ENCODE measurements at places on chromosomes 5 and 9.

- no peak for DNase-seq
Measured at GRCh38 chr5:57313716-57314115, 139.9 kb downstream of the GPBP1 start.

DNA sequence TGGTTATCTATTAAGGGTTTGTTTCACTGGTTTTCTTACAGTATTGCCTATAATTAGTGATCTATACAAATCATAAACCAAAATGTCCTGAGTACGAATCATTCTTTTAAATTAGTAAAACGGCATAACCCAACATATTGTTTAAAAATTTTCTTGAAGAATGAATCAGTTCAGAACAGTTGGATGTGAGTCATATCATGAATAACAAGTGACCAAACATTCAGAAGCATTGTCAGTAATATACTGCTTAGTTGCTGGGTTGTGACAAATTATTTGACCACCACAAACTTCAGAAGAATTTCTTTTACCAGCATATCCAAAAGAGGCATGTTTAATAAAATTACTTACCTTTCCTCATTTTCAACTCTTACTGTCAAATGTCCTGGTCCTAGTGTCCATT, 111.2 kb downstream of the UNC13B start:
- DNase-seq: no peak

GRCh38 chr9:101094686-101095085, 66.2 kb downstream of the PLPPR1 start:
- DNase-seq: no peak

- DNase-seq: no peak
Measured at GRCh38 chr9:131636593-131636992, 91.3 kb downstream of the PRRT1B start.

- no peak for DNase-seq
Measured at GRCh38 chr9:17330097-17330496, 195.3 kb downstream of the CNTLN start.

- DNase-seq: no peak
Measured at GRCh38 chr5:50853151-50853550, 186.7 kb downstream of the PARP8 start.

DNA sequence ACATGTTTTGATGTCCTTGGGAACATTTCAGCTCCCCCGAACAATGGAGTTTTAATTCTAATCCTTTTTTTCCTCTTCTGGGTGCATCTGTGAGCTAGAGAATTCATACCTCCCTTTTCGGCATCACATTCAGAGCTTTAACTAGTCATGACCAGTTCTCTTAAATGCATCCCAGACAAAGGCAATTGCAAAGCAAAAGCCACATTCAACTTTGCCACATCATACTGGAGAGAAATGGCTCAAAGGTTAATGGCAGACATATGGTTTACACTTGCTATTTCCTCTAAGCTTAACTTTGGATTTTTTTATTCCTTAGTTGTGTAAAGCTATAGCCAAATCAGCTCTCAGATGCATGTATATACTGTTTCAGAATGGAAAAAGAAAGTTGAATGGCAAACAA, 153.3 kb downstream of the ESM1 start:
- no peak for DNase-seq

DNA sequence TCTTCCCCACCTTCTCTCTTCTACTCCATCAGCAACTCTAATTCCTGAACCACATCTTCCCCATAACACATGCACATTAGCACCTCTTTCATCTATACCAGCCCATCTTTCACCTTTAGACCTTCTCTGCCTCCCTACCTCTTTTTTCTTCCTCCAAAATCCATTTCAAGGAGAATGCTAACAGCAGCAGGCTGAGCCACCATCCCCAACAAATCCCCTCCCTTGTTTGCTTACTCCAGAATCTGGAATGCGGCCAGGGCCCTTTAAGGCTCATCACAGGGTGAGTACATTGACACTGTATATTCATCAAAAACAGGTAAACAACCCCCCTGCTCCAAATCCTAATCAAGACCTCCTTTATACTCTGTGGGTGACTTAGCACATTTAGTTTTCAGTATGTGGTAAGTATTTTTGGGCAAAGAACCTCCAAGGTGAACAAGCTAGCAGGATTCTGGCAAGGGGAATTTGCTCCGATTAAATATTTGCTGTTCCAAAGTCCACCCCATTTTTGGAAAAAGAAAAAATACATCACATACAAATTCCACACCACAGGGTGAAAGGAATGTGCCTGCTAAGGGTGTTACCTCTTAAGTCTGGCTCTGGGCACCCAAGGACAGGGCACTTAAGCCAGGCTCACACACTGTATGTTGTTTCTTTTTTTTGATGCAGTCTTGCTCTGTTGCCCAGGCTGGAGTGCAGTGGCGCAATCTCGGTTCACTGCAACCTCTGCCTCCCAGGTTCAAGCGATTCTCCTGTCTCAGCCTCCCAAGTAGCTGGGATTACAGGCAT, 71.4 kb downstream of the SERINC5 start:
- DNase-seq: no peak

DNA sequence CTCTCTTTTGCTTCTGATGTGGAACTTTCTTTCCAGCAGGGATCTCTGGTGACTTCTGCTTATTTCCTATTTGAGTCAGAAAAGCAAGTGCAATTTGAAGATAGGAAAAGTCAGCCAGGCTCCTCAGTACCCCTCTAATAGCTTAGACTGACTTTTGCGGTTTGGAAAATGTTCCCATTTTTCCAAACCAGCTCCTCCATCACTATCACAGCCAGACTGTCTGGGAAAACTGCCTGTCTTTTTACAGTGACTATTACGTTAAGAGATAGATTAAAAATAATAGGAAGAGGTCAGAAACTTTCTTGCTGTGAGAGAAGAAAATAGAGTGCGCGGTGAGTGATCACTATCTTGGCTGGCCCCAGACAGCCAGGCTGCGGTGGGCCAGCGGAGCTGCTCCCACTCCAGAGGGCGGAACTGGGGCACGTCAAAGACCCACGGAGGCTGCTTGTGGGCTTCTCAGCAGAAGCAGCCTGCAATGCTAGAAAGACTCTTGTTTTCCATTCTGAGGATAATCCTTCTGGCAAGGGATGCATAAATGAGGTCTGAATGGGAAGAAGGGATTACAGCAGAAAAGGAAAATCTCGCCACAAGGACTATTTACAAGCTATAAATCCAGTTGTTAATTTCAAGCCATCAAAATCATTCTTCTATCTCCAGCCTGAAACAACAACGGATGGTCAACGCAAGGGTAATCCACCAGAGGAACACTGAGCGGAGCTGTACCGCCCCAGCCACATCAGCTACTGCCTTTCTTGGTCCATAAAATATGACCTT, 151.0 kb upstream of the MSX2 start:
- no peak for DNase-seq

DNA sequence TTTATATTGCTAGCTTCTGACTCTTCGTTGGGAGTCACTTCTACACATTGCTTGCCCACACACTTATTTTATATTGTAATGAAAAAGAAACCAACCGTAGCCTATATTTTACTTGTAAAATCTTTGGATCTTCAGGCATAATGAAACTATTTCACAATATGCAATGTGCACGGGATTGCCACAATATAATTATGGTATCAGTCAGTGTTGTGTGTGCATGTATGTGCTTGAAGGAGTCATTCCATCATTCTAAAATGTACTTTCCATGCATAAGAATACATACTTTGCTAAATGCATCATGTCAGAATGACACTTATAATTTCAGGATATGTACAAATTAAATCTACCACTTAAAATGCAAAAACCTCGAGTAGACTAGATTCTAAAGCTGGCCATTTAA, 64.0 kb upstream of the TLE4 start:
- no peak for DNase-seq

DNA sequence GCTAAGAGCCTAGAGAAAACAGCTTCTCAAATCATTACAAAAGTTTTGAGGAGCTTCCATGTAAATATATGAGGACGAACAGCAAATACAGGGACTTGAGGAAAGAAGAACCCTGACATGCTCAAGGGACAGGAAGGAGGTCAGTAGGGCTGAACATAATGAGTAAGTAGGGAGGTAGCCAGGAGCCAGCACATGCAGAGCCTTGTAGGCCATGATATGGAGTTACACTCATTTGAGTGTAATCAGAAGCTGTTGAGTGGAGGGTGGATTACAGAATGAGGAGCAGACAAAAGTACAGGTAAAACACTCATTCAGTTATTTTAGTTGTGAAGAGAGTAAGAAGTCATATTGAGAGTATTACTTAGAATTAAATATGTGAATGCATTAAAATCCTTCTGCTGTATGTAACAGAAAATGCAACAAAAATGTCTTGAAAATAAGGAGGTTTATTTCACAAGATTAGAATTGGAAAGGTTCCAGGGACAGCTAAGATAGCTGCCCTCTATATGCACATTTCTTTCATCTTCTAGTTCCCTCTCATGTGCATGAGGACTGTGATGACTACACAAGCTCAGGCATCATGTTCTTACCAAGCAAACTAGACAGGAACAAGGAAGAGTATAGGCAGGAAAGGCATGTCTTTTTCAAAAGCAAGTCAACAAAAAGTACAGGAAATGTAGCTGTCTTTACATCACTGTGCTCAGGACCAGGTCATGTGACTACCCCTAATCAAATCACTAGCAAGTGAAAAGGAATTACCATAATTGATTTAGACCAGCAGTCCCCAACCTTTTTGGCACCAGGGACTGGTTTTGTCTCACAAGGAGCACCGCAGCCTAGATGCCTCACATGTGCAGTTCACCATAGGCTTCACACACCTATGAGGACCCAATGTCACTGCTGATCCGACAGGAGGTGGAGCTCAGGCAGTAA, 87.2 kb downstream of the TMEM232 start:
- no peak for DNase-seq

DNA sequence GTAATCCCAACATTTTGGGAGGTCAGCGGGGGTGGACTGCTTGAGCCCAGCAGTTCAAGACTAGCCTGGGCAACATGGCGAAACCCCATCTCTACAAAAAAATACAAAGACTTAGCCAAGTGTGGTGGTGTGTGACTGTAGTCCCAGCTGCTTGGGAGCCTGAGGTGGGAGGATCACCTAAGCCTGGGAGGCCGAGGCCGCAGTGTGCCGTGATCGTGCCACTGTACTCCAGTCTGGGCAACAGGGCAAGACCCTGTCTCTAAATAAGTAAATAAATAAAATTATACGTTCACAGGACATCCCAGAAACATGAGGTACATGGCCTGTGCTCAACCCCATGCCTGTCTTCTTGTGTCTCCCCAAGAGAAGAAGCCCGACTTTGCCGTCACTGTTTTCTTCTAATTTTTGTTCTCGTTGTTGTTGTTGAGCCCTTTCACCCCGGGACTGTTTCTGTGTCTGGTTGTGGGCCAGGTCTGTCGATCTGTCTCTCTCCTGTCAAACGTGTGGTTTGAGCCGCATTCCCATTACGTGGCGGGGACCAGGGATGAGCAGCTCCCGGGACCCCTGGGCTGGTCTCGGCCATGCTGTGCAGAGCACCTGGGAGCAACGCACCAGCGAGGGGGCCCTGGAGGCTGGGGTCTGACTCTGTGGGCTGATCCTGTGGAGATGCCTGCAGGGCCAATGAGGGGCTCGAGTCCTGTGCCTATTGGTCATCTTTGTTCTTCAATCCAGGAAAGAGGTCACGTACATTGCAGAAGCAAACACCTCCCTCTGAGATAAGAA, 32.2 kb downstream of the NACC2 start:
- no peak for DNase-seq

GRCh38 chr5:160341309-160341870, 29.0 kb upstream of the CCNJL start:
- DNase-seq: no peak

DNA sequence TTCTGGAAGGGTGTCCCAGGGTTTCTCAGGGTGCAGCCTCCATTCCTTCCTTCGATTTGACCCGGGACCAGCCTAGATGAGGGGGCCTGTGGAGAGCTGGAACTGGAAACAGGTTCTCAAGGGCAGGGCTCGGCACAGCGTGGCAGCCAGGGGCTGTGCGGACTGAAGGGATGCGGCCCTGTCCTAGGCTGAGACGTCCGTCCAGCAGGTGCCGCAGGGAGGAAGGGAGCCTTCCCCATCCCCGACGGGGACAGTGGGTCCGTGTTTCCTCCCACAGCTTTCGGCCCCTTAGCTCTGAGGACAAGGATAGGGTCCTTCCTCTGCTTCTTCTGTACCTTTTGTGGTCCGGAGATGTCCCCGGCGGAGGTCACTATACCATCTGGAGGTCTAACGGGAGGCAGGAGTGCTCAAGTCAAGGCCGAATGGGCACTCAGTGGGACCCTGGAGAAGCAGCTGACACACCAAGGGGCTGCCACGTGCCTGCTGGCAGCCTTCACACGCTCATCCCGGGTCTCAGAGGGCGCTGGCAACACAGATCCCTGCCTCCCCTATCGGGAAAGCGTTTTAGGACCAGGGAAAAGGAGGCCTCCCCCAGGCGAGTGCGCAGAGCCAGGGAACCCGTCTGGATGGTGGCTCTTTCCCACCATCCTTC, 49.9 kb downstream of the USP20 start:
- DNase-seq: no peak

GRCh38 chr9:29691758-29692407, 2118.6 kb upstream of the C9orf72 start:
- DNase-seq: no peak

DNA sequence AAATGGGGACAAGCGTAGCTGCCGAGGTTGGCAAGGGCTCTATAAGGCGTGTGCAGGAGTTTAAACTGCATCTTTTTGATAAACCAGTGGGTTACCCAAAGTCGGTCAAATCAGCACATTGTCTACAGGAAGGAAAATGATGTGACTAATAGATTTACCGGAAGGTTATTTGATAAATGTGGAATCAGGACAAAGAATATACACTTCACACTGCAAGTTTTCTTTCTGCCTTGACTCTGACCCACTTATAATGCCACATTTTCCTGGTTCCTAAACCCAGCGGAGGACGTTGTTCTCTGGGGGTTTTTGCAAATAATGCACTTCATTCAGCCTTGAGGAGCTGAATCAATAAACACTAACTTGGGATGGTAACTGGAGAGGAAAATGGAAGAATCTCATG, 76.8 kb downstream of the TTLL11 start:
- DNase-seq: no peak

Measured in left forelimb (tissue), 1 donor.